AG08395 (cell line): ENCODE measurements at places on chromosomes 11 and 22.

GRCh38 chr22:43535741-43536140, 123.9 kb downstream of the MPPED1 start:
- DNase-seq: no peak

DNA sequence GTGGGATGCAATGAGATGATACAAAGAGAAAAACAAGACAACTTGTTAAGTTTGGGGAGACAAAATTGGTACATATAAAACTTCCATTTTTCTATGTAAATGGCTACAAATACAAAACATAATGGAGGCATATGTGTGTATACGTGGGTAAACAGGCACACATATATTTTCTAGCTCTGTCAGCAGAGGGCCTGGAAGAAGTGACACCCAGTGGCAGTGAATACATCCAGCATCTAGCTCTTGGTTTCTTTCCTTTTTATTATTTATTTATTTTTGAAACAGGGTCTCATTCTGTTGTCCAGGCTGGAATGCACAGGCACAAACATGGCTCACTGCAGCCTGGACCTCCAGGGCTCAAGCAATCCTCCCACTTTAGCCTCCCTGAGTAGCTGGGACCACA, 5.0 kb upstream of the RASL10A start:
- DNase-seq: no peak

DNA sequence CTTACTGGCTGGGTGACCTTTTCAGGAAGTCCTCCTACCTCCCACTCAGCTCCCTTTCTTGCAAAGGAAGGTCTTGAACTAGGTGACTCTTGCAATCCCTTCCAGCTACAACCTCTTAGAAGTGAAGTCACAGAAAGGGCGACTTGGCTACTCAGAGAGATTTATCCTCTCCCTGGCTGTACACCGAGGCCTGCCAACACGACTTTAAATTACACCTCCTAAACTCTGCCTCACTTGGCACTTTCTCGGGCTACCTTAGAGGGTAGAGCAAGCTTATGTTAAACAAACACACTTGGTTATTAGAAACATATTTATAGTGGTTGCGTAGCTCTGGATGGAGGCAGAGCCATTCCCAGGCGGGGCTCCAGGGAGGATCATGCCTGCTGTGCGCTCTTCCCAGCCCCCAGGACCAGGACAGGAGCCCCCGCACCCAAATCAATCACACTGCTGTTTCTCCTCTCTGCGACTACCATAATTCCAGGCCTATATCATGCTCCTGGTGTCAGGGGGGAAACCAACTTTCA, 358.4 kb downstream of the BUD13 start:
- no peak for DNase-seq

DNA sequence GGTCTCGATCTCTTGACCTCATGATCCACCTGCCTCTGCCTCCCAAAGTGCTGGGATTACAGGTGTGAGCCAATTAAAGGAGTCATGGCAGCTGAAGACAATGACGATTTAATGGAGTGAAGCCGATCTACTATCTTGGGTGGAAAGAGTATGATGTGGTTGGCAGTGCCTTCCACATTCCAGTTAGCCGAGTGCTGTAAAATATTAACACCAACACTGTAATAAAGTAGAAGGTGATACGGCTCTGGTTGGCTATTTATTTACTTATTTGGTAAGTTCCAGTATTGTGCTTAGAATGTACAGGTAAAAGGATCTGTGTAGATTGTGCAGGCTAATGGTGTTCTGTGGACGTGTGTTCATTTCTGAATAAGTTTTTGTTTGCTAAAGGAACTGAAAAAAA, 149.6 kb upstream of the MTMR2 start:
- no peak for DNase-seq

- DNase-seq: peak; percentile 93
These were observed 555.3 kb downstream of the MIAT start for GRCh38 chr22:27212617-27213177.

DNA sequence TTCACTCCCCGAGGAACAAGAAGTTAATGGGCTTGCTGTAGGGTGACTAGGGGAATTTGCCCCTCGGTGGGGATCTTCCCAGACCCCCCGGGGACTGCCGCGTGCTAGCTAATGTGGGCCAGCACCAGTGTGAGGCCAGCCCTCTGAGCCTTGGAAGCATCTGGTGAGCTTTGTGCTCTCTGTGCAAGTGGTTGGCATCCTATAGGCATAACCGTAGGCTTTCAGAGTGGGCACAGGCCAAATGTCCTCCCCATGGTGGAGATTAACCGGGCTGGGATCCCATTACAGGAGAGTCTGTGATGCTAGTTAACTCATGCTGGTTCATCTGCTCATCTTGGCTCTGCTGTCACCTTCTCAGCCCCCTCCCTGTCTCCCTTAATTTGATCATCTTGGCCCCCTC, 125.7 kb downstream of the TRIM29 start:
- DNase-seq: no peak

DNA sequence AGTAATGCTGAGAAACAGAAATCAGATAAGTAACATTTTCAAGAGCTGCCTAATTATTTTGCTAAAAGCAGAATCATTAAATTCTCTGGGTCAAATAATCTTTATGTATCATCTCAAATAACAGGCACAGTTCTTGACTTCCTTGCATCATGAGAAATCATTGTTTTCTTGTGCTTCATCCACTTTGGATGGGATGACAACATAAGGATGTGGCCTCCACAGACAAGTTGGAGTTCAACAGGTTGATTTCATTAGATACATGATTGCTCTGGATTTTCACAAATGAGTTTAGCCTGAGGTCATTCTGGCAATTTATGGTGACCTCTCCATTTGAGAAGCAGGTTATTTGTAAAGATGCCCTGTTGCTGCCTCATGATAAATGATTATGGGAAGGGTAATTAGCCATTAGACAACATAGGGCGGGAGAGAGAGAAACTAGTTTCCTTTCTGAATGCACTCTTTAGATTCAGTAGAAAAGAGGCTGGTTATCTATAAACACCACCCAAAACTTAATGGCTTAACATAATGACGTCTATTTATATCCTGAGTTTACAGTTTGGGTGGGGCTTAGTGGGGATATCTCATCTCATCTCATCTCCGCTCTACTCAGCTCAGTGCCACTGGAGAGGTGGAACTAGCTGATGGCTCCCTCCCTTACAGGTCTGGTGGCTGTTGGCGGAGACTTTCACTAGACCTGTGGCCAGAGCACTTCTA, 35.0 kb upstream of the ADORA2A start:
- no peak for DNase-seq
